ENCODE measurements at places on chromosomes 16 and 17. TPM values are rescaled to one million over a fixed set of nuclear protein-coding genes. Genes with fewer than 3 reads are reported as not detected.

The DNASE1L2 gene
- 1.9 TPM for total RNA-seq

The TLCD2 gene
- total RNA-seq, result 1.8 TPM

The HBM gene
- total RNA-seq, result not detected

The FOXK2 gene
- total RNA-seq, result 122 TPM

The TM4SF5 gene
- not detected for total RNA-seq

The MED1 gene
- 55.7 TPM for total RNA-seq

The CCL5 gene
- total RNA-seq, result 0.34 TPM

The RHBDF2 gene
- total RNA-seq, result 61.1 TPM

The SLFN14 gene
- not detected for total RNA-seq

The WDR45B gene
- 117 TPM for total RNA-seq

The BIRC5 gene
- 140 TPM for total RNA-seq

The TPSG1 gene
- not detected for total RNA-seq

The RAB26 gene
- total RNA-seq, result 44.9 TPM

The GCGR gene
- total RNA-seq, result not detected

The TNFRSF17 gene
- total RNA-seq, result not detected

The MPO gene
- total RNA-seq, result not detected

The RNF166 gene
- total RNA-seq, result 39.4 TPM

The RCVRN gene
- total RNA-seq, result not detected

The PABPN1L gene
- total RNA-seq, result 0.57 TPM

The PTGES3L gene
- total RNA-seq, result 1.7 TPM

The PRR11 gene
- total RNA-seq, result 86.7 TPM

The TEFM gene
- total RNA-seq, result 13.1 TPM

The CRYBA1 gene
- total RNA-seq, result not detected

The TBC1D3H gene
- not detected for total RNA-seq

The TNFRSF13B gene
- not detected for total RNA-seq

The CACNB1 gene
- total RNA-seq, result 13.0 TPM

The TMEM235 gene
- not detected for total RNA-seq

Measured in HCT116 (cell line).